ENCODE measurements at places on chromosomes 1 and 21. TPM values are rescaled to one million over a fixed set of nuclear protein-coding genes. Genes with fewer than 3 reads are reported as not detected.

Gene MRAP
- not detected for polyA plus RNA-seq

Gene GNG12
- not detected for polyA plus RNA-seq

Gene A3GALT2
- not detected for polyA plus RNA-seq

Gene EPHA10
- not detected for polyA plus RNA-seq

Gene CRYZ
- 66.9 TPM for polyA plus RNA-seq

Gene PRAMEF2
- not detected for polyA plus RNA-seq

- no peaks in the 10 kb centered on the region for H3K27me3 ChIP-seq
- H3K4me3 ChIP-seq = no peak overlapping the region
- H3K4me1 ChIP-seq = peaks cover 10% of the 10 kb centered on the region
- no peak overlapping the region for H3K27ac ChIP-seq
Observed at GRCh38 chr1:32398401-32398800, 4.2 kb upstream of the BSDC1 start.

GRCh38 chr1:31755850-31756492 is 8.2 kb downstream of the ADGRB2 start:
- no peaks in the 10 kb centered on the region for H3K27me3 ChIP-seq
- DNase-seq = no peak
- no peaks in the 10 kb centered on the region for H3K36me3 ChIP-seq
- peaks cover 20% of the 10 kb centered on the region for H3K4me1 ChIP-seq
- no peak overlapping the region for H3K4me3 ChIP-seq
- no peak overlapping the region for H3K27ac ChIP-seq

DNA sequence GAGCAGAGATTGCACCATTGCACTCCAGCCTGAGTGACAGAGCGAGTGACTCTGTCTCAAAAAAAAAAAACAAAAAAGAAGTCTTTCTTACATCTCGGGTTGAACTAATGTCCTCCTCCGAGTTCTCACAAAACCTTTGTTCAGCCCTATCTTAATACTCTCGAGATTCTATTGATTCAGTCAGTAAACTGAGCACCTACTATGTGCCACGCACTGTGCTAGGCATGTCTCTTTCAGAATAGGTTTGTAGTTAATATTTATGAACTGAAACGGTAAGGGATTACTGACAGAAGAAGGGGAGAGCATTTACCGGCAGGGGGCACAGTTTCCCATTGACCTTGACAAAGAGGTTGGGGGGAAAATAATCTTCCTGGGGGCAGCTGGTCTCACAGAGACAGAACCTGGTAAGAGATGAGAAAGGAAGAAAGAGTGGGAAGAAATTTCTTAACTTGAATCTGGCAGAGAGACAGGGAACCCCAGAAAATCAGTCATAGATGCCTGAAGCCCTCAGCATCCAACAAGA is 3.4 kb downstream of the PIAS3 start:
- no peak overlapping the region for H3K27ac ChIP-seq
- H3K4me3 ChIP-seq = no peak overlapping the region
- no peaks in the 10 kb centered on the region for H3K27me3 ChIP-seq
- peaks cover 28% of the 10 kb centered on the region for H3K36me3 ChIP-seq
- H3K4me1 ChIP-seq = peaks cover 17% of the 10 kb centered on the region
- no peak for DNase-seq

GRCh38 chr21:43190544-43190943 is 21.7 kb downstream of the CRYAA start:
- H3K27me3 ChIP-seq = no peaks in the 10 kb centered on the region
- no peak for DNase-seq
- H3K36me3 ChIP-seq = no peaks in the 10 kb centered on the region
- no peaks in the 10 kb centered on the region for H3K4me1 ChIP-seq
- H3K4me3 ChIP-seq = no peak overlapping the region

DNA sequence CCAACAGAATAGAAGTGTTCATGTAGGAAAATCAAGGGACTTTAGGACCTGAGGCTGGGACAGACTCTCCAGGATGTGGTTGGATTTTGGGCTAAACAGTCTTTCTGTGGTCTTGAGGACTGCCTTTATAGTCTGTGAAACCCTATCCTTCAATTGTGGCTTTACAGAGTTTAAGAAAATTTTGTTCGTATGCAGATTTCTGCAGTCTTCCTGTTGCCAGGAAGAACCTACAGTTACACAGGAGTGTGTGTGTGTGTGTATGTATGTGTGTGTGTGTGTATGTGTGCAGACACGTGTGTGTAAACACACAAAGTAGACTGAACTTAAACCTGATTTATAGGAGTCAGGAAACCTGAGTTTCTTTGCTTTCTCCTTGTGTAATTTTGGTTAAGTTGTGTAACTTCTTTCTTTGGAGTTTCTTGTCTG is 22.8 kb downstream of the NEK7 start:
- H3K27me3 ChIP-seq = no peaks in the 10 kb centered on the region
- peak; percentile 56 for DNase-seq
- no peak overlapping the region for H3K4me3 ChIP-seq
- H3K4me1 ChIP-seq = peaks cover 93% of the 10 kb centered on the region
- H3K27ac ChIP-seq = peak overlapping the region; percentile 37
- no peaks in the 10 kb centered on the region for H3K36me3 ChIP-seq

DNA sequence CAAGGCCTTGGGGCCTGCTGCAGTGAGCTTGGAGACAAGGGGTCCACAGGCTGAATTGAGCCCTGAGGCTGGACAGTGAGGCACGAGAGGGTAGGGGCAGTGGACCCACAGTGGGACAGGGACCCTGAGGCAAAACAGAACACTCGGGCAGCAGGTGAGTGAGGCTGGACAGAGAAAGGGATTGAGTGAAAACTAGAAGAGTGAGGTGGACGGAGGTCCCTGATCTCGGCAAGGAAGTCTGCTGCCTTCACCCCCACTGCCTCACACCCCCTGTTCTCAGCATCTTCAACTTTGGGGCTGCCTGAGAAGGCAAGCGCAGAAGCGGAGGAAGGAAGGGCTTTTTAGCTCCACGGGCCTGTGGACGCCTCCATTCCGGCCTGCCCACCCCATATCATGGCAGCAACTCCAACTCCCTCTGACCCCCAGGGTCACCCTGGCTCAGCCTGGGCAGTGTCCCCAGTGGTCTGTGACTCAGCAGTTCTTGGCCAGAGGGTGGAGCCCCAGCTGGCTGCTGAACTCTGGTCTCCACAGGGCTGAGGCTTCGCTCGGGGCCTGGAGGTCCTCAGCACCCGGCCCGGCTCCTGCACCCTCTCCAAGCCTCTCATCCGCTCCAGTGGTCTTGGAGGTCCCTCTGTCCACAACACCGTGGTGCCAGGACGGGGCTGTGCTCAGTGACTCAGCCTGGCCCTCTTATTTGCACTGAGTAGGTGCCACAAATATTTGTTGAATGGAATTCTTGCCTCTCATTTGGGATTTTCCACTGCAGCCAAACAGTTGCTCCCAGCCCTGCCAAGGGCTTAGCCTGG is 60.0 kb upstream of the EPS8L3 start:
- H3K4me3 ChIP-seq = no peak overlapping the region
- no peaks in the 10 kb centered on the region for H3K36me3 ChIP-seq
- no peak overlapping the region for H3K27ac ChIP-seq
- no peaks in the 10 kb centered on the region for H3K27me3 ChIP-seq
- H3K4me1 ChIP-seq = peaks cover 4% of the 10 kb centered on the region
- DNase-seq = no peak

DNA sequence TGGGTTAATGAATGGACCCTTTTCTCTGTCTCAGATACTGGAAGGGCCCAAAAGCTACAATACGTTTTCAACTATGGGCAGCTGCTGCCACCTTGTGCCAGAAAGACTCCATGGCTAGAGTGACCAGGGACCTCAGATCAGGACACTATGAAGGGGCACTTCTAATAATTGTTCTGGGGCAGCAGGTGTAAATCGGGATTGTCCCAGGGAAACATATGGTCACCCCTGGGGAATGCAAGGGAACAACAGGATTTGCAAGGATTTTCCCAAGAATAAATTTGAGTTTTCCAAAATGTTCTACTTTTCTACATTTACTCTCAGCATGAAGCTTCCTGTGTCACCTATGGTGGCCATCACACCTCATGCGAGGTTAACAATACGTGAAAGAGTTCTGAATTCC is 12.0 kb upstream of the FCAMR start:
- no peaks in the 10 kb centered on the region for H3K36me3 ChIP-seq
- H3K4me3 ChIP-seq = no peak overlapping the region
- H3K4me1 ChIP-seq = no peaks in the 10 kb centered on the region

DNA sequence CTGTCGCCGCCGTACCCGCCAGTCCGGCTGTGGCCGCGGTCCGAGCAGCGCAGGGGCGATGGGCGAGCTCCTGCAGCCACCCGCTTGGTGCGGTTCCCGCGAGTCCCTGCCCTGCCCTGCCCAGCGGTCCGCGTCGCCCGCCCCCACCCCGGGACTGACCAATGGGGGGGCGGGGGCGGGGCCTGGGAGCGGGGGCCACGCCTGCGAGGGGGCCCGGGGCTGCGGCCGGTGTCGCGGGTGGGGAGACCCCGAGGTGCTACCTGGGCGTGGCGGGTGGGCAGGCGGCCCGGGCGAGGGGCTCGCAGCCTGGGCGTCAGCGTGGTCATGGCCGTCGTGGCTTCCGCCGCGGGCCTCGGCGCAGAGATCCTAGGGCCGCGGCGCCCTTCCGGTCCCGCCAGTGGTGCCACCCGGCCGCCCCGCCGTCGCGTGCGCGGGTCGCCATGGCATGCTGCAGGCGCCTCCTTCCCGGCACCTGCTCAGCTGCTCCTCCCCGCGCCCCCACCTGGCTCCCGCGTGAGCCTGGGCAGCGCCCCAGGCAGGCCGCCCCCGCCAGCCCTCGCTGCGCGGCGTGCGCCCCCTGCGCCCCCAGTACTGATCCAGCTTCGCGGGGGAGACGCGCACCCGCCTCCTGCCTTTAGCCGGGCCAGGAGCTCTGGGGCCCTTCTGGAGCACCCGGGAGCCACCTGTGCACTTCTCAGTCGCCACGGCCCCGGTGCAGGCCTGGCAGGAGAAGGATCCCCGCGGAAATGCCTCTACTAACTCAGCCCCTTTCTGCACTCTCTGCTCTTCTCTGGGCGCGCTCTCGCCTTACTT is at the start of gene BMP8B:
Gene BMP8B, minus strand, starts transcription at position 108 of the 813 bp plus-strand sequence. CDS start 380 bp downstream, outside the sequence.
- no peak within 1 kb of the TSS for H3K27ac ChIP-seq
- peaks cover 7% of the 10 kb centered on the region for H3K4me1 ChIP-seq
- no peaks in the 10 kb centered on the region for H3K27me3 ChIP-seq
- no peaks in the 10 kb centered on the region for H3K36me3 ChIP-seq
- H3K4me3 ChIP-seq = peak within 1 kb of the TSS; percentile 59

DNA sequence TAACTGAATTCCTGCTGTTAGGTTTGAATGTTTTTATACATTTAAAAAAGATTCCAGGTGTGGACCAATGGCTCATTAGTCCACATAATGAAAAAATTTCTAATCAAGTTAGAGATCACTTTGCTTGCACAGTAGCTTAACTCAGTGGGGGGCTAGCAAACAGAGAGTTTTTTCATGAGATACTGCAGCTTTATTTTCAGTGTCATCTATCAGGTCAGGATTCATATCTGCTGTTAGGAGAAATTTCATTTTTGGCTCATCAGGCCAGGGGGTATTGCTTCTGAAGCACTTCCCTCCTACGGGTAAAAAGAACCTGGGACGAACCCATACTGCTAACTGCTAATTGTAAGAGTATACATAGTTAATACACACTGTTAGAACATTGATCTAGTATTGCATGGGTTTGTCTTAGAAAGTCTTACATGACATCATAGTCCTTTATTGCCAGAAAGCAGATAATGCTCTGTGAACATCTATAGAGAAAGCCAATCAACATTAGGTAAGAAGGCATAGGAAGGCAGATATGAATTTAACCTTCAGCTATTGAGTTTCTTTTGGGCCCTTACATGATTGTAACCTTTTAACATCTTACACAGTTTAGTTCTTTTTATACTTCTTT is 38.0 kb downstream of the ADGRL2 start:
- no peaks in the 10 kb centered on the region for H3K36me3 ChIP-seq
- no peaks in the 10 kb centered on the region for H3K4me1 ChIP-seq
- H3K27ac ChIP-seq = no peak overlapping the region
- no peaks in the 10 kb centered on the region for H3K27me3 ChIP-seq

DNA sequence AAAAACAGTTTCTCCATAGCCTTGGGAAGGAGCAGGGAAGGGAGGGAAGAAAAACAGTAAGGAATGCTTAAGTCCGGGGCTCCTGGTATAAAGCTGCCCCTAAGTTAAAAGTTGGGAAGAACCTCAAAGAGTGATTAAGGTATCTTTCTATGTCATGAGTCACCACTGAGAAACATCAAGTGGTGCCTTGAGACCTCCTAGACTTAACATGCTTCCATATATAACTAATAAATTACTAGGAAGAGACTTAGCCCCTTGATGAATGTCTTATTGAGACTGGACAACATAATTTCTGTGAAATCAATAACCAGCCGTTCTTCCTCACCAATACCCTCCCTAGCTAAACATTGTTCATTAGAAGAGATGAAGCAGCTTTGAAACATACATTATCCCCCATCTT is 121.8 kb upstream of the SLC44A3 start:
- H3K36me3 ChIP-seq = no peaks in the 10 kb centered on the region
- no peak for DNase-seq
- H3K4me3 ChIP-seq = no peak overlapping the region
- no peaks in the 10 kb centered on the region for H3K4me1 ChIP-seq

DNA sequence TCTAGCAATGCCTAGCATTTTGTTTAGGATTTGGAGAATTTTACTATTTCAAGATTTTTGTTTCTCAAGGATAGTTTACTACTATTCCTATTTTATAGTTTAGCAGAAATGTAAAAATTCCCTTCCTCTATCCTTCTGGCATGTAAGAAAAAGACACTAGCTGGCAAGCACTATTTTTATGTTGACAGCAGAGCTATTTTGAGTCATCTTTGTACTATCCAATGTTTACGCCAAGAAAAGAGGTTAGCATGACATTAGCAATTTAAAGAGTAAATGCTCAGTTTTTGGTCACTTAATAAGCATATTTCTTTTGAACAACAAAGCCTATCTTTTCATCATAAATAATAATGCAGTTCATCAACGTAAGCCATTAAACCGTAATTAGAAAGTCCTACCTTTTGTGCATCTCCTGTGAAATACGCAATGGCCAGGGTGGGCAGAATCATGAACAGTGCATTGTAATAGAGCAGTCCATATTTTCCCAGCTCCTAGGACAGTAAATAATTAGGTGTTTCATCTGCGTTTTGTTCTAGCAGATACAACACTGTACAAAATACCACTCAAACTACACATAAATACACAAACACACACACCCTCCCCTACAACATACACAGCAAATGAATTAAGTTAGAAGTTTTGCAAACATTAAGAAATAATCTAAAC is 12.0 kb downstream of the SLC35D1 start:
- no peak for DNase-seq
- no peaks in the 10 kb centered on the region for H3K27me3 ChIP-seq
- no peak overlapping the region for H3K27ac ChIP-seq
- H3K36me3 ChIP-seq = peaks cover 43% of the 10 kb centered on the region

- H3K36me3 ChIP-seq = no peaks in the 10 kb centered on the region
- H3K27me3 ChIP-seq = no peaks in the 10 kb centered on the region
- H3K4me1 ChIP-seq = no peaks in the 10 kb centered on the region
- no peak overlapping the region for H3K4me3 ChIP-seq
- H3K27ac ChIP-seq = no peak overlapping the region
Observed at GRCh38 chr1:225554216-225554812, 98.6 kb downstream of the ENAH start.

DNA sequence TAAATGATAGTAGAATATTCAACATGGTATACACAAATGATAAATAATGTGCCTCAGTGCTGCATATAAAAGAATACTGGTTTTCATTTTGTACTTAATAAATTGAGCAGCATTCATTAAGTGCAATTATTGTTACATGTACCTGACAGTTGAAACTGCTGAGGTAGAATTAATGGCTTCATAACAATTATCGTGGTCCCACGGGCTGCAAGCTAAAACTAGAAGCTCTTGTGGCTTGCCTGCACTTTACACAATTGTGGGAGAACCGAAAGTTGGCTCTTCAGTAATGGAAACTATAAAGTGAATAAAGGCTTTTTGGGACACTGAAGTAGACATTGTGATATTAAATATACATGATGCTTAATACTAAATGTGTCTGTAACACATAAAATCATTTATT is 23.2 kb downstream of the INSL5 start:
- H3K36me3 ChIP-seq = no peaks in the 10 kb centered on the region
- no peaks in the 10 kb centered on the region for H3K4me1 ChIP-seq
- H3K27me3 ChIP-seq = no peaks in the 10 kb centered on the region
- no peak overlapping the region for H3K4me3 ChIP-seq
